Islet precursor cell (in vitro differentiated cells): ENCODE measurements at places on chromosomes 2 and 18.

GRCh38 chr2:10534514-10535250 is 86.6 kb upstream of the ODC1 start:
- DNase-seq: peak; percentile 74

DNA sequence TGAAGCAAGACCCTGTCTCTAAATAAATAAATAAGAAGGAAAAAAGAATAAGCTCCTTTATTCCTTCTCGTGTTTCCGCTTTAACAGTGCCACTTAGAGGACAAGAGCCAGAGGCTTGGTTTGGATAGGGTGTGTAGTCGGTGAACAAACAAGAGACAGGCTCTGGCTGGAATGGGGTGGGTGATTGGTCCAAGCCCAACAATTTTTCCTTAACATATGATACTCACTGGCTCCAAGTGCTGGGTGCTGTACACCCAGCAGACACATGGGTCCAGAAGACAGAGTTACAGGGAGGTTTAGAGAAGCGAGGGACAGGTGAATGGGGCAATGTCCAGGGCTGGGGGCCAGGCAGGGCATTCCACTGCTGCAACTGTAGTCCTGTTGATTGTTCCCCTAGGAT is 77.8 kb downstream of the NCAPH start:
- no peak for DNase-seq

- DNase-seq: peak; percentile 76
Measured at GRCh38 chr2:236856848-236857235, 228.8 kb upstream of the COPS8 start.

GRCh38 chr2:165969227-165969626 is 15.7 kb upstream of the TTC21B start:
- no peak for DNase-seq

GRCh38 chr2:64751286-64752260 is 97.9 kb upstream of the SERTAD2 start:
- DNase-seq: no peak

- DNase-seq: no peak
Measured at GRCh38 chr2:182904844-182905243, 38.4 kb upstream of the FRZB start.

DNA sequence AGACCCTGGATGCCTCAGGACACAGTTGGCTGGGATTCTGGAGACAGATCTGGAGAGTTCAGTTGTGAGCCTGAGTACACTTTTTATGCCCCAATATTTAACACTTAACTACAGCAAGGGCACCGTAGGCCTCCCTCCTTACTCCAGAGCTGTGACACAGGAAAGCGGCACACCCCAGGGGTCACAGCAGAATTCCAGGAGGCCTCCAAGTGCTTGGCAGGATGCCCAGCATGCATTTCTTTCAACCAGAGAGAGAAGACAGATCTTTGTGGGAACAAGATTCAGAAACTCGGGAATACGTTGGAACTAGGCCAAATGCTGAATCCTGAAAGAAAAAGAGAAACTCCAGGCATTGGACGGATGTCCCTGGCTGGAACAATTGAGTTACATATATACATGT is 199.2 kb upstream of the NT5C1B start:
- DNase-seq: no peak

DNA sequence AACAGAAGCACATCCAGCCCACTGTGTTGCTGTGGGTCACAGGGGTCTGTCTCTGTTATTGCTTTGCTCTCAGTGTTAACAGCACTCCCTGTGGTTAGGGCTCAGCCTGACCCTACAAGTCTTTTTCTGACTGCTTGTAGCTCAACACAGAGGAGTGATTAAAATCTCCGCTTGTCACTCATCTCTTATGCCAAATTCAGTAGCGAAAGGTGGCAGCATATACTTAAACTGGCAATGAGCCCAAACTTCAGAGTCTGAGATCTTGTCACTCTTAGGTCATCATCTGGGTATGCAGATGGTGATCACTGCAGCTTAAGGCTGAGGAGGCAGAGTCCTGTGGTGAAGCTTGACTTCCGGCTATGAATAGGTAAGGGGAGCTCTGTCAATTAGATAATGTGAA is 63.3 kb upstream of the CSRNP3 start:
- peak; percentile 73 for DNase-seq

- no peak for DNase-seq
Measured at GRCh38 chr2:109513749-109514588, 99.8 kb downstream of the SEPTIN10 start.

DNA sequence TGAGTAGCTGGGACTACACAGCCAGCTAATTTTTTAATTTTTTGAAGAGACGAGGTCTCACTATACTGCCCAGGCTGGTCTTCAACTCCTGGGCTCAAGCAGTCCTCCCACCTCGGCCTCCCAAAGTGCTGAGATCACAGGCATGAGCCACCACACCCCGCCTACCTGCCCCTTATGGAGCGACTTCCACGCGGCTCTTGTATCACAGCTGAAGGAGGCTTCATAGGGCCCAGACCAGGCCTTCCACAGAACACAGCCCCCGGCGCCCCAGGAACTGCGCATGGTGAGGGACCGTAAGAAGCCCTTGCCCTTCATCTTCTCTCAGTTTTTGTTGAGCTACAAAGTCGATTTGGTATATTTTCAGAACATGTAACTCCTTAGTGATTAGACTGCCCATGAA is 220.3 kb downstream of the KLHL29 start:
- no peak for DNase-seq

GRCh38 chr2:41413813-41414485 is 633.9 kb upstream of the PKDCC start:
- no peak for DNase-seq

GRCh38 chr2:68387408-68388350 is 22.6 kb downstream of the PLEK start:
- no peak for DNase-seq

DNA sequence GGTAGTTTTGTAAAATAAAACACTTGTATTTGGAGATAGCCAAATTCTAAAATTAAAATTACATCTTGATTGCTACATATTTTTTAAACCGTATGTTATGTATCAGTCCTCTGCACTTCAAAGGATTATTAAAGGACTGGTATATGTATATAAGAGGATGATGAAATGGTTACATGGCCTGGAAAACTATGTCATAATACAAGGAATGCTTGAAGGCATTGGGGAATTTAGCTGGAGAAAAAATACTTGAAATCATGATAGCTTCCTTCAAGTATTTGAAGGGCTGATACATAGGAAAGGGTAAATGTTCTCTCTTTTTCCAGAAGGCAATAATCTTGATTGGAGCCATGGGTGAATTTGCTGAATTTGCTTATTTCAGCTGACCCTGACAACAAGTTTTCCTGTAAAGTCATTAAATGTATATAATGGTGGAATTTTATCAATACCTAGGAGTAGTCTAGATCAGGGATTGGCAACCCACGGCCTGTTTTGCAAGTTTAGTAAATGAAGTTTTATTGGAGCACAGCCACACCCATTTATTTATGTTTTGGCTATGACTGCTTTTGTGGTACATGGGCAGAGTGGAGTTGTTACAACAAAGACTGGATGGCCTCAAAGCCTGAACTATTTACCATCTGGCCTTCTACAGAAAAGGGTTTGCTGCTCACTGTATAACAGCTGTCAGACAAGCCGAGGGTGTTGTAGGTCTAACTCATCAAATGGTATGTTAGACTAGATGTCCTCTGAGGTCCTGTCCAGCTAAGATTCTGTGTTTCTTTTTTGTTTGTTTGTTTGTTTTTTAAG is 34.4 kb downstream of the ACYP2 start:
- DNase-seq: no peak

GRCh38 chr2:229009816-229010215 is 261.3 kb downstream of the PID1 start:
- no peak for DNase-seq

- DNase-seq: peak; percentile 36
Measured at GRCh38 chr2:6793913-6794312, 71.8 kb downstream of the CMPK2 start.

DNA sequence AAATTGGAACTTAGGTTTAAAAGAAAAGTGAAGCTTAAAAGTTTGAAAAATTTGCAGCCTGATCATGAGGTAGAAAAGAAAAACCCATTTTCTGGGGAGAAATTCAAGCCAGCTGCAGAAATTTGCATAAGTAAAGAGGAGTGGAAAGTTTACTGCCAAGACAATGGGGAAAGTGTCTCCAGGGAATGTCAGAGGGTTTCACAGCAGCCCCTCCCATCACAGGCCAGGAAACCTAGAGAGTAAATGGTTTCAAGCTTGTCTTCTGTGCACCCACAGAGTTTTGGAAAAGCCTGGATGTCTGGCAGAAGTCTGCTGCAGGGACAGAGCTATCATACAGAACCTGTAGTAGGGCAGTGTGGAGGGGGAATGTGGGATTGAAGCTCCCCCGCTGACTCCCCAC is 254.0 kb upstream of the FSIP2 start:
- no peak for DNase-seq

DNA sequence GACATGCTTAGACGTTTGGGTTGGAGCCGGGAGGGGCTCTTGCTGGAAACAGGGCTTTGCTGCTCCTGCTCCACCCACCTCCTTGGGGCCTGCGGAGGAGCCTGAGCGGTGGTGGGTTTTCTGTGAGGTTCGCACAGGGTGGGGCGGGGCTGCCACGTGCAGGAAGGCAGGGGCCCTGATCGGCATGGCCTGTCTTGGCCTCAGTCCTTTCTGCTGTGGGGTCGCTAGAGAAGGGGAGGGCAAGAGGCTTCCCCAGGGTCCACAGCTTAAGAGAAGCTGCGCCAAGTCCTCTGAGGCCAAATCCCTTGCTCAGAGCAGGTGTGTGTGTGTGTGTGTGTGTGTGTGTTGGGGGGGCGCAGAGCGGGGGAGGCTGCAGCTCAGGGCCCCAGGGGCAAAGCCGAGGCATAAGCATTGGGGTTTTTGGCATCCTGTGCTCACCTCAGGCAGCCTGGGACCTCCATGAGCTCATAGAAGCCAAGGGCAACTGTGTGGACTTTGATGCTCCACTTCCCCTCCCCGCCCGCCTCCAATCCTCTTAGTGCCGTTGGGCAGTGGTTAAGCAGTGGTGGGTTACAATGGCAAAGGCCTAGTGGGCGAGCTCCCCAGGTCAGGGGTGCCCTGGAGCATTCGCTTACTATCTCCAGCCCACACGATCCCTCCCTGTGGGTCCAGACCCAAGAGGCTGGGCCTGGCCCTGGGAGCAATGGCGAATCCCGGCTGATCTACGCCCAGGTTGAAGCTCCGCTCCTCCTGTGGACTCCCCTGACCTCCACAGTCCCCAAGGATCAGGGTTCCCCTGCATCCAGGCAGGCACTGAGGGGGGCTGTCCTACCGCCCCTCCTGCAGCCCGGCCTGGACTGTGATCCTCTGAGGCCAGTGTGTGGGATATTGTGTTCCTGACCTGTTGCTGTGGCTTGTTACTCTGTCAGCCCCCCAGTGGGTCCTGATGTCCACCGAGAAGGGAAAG is 28.9 kb downstream of the TOGARAM2 start:
- no peak for DNase-seq

DNA sequence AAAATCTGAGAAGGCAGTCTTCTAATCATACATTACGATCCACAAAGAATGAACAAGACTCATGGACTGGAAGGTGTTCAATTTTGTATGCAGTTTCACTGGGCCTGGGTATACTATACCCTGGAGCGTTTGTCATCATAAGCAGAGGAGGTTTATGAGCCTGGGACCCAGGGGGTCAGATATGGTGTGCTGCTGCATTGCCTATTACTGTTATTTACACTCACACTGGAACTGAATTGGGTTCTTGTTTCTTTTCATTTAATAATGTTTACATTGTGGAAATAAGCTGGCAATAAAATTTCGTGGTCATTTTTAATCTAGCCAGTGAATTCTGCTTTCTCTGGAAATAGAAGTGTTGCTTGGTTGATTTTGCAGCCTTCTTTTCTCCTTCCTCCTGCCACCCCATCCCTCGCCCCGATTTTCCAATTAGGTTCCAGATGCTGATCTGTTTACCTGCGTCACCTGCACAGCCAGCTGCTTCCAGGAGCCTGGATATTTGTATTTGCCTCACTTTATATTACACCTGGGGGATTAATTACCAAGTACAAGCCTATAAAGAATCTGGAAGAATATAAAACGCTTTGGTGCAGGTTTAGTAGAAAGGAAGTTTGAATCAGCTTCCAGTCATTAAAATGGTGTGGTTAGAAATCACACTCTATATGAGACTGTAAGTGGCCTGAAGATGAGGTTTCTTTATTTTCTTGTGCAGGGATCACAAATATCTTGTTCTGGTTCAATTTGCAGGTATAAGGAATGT is 234.4 kb downstream of the SOCS6 start:
- DNase-seq: no peak

DNA sequence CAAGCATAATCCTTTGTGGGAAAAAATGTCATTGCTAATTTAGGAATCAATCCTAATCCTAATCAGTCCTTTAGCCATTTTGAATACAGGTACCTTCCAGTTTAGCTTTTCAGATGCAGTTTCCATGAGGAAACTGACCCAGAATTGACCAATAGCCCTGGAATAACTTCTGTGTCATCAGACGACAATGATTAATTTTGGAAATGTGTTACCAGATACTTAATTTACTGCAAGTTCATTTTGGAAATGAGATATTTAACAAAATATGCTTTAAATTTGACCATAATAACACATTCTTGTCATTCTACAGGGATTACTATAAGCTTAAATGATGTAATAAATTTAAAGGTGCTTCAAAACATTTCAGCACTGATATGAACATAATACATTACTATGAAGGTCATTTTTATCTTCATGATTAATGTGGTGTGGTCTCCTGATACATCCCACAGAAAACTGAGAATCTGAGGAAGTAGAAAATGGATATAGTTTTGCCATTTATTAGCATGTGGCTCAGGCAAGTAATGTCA is 129.8 kb upstream of the SH3BP4 start:
- DNase-seq: no peak

DNA sequence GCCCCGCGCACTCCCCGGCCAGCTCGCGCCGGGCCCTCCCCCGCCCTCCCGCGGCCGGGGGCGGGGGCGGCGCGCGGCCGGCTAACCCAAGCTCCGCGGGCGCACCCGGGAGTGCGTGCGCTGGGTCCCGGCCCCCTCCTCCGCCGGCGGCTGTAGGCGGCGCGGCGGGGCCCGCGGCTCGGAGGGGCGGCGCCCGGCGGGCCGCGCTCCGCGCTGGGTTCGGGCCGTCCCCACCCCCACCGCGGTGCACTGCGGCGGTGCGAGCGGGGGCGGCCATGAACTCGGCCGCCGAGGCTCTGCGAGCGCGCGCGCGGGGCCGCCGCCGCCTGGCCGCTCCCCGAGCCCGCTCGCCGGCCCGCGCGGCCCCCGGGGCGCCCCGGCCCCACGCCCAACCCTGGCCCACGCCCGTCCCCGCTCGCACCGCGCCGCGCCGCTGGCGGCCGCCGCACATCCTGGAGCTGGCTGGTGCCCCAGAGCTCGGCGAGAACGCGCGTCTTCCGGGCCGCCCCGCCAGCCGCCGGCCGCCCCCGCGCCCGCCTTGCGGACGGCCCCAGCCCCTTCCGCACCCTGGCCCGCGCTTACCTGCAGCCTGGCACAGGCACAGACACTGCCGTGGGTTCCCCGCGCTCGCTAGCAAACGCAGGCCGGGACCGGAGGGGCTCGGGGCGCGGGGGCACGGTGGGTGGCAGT is at the start of gene ZBTB14:
Gene ZBTB14, minus strand, starts transcription at position 496 of the 690 bp plus-strand sequence. CDS start 2,480 bp downstream, outside the sequence.
- peak; percentile 81 for DNase-seq
